ENCODE measurements at places on chromosomes 5 and 9.

DNA sequence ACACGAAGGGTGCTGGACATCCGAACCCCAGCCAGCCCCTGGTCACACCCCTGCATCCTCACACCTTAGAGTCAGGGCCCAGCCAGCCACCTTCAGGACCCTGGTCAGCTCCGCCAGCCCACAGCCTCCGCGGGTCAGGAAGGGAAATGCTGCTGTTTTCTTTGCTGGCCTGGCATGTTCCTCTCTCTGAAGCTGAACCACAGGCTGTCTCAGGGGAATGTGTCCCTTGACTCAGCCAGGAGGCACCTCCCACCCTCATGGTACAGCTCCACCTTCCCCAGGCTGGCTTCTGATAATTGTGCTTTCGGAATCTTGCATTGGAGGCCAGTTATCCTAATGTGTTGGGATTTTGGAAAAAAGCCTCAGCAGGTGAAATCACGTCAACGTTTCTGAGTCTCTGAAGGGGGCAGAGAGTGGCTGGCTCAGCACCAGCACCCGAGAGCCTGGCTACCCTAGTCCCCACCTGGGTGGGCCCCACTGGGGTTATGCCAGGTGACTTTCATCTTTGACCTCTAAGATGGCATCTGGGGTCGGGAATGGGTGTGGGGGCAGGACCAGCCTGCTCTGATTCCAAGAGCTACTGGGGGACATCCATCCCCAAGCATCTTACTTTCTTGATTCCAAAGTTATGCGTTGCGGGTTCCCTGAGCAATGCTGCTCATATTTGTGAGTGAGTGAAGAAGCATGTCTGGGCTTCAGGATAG, 9.8 kb upstream of the OLFM1 start:
- no peak for DNase-seq

DNA sequence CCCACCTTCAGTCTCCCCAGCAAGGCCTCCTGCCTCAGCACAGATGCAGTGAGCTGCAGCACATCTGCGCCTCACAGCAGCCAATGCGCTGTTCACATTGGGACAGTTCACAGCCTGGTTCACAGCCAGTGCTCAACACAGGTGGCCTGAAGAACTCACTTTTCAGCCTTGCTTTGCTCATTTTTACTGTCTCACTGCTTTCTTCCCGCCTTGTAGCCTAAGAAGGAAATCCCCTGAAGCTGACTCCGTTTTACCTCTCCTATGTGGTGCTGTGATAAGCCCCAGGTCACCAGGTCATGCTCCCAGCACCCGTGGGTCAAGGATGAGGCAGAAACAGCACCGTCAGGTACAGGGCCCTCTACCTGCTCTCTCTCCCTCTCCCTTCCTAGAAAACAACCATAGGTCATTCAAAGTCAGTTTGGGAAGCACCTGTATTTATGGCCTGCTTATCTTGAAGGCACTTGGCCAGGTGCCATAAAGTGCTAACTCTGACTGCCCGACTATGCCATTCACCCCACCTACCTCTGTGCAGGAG, 1.1 kb downstream of the GCNT4 start:
- DNase-seq, result no peak

DNA sequence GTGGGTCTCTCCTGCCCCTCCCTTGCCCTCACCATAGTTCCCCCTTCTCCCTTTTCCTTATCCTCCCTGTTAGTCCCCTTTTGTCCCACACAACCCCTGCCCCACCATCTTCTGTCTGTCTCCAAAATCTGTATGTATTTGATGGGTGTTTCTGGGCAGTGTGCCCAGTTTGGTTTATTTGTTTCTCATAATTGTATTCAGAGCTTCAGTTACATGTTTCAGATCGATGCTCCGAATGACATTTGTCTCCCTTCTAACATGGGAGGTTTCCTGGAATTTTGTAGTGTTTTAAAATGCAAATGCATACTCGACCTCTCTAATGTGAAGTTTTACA, 22.2 kb downstream of the FBXL7 start:
- peak; percentile 75 for DNase-seq

DNA sequence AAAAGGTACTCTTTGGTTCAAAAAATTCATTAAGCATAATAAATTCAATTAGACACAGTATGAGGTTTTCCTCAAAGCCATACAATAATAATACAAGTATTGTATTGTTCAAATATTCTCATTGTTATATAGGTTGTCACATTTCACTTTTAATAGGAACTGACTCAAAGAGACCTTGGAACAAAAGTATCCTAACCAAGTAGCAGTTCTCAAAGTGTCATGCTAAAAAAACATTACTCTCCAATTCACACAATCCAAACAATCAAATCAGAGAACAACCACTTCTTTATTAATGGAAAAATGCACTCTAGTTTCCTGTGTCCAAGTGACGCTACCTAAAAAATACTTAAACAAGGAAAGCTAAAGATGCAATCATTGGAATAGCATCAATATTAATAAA, 115.4 kb downstream of the DENND1A start:
- no peak for DNase-seq

DNA sequence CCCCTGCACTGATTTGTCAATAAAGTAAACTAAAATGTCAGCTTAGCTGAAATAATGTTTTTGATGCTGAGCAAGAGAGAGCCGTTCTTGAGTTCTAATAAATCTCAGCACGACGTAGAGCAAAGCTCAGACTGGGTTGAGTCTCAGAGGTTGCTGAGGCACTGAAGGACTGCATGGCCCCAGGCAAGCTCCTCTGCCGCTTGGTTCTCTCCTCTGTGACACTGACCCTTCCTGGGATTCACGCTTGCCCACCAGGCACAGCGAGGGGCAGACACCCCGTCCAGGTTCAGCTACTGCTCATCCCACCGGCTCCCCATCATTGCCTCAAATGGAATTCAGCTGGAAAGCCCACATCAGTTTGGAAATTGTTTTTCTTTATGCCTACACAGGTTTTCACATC, 129.8 kb downstream of the IRX2 start:
- no peak for DNase-seq

GRCh38 chr5:2139478-2139877, 256.8 kb upstream of the IRX4 start:
- DNase-seq, result no peak

DNA sequence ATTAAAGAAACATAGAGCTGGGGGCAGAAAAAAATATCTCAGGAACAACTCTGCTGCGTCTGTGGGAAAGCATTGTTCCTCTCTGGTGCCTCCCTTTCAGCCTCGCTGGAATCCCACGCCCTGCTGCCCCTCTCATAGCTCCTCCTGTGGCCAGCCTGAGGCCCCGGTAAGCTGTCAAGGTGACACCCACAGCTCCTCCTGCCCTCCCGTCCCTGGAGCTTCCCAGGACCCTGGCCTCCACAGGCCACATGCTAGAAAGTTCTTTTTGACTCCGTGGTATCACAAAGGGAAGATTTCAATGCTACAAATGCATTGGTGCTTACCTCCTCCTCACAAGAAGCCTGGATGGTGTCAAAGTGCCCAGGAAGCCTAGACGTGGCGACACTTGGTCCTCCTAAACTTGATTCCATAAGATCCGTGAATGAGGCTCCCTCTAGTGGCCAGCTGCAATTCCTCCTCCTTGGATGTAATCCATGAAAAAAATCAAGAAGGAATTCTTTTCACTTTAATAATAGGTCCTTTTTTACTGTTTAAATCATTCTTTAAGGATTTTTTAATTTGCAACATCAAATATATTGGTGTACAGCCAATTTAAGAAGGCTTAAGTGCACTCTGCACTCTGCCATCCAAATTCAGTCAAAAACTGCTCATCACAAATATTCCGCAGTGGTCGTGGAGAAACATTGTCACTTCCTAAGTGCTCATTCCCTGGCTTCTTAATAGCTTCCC, 104.9 kb downstream of the CFAP90 start:
- DNase-seq, result peak; percentile 45

Data from HAP-1 (cell line).